Progenitor cell of endocrine pancreas (in vitro differentiated cells): ENCODE measurements at places on chromosomes 6 and 20. TPM values are rescaled to one million over a fixed set of nuclear protein-coding genes. Genes with fewer than 3 reads are reported as not detected.

DNA sequence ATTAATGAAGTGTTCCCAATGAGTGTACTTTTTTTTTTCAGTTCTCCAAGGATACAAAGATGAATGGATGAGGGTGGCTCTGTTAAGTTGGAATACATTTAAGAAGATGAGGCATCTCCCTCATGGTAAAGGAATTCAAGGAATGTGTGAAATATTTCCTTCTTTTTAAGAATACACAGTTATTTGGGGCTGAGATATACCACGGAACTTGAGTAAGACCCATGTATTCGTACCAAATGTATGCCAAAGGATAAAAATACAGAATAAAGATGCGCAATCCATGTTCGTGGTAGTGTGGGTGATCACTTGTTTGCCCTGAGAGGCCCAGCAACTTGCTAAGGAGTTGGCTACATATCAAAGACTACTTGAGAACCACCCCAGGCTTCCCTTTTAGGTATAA is 164.2 kb upstream of the TCF21 start:
- DNase-seq: no peak
- no peak overlapping the region for H3K27ac ChIP-seq
- H3K27me3 ChIP-seq: no peaks in the 10 kb centered on the region

- H3K27ac ChIP-seq: no peak overlapping the region
- peaks cover 16% of the 10 kb centered on the region for H3K4me1 ChIP-seq
- no peak for DNase-seq
- no peaks in the 10 kb centered on the region for H3K27me3 ChIP-seq
- no peak overlapping the region for H3K4me3 ChIP-seq
- H3K36me3 ChIP-seq: no peaks in the 10 kb centered on the region
Observed at GRCh38 chr20:19275038-19275629, 62.7 kb downstream of the SLC24A3 start.

DNA sequence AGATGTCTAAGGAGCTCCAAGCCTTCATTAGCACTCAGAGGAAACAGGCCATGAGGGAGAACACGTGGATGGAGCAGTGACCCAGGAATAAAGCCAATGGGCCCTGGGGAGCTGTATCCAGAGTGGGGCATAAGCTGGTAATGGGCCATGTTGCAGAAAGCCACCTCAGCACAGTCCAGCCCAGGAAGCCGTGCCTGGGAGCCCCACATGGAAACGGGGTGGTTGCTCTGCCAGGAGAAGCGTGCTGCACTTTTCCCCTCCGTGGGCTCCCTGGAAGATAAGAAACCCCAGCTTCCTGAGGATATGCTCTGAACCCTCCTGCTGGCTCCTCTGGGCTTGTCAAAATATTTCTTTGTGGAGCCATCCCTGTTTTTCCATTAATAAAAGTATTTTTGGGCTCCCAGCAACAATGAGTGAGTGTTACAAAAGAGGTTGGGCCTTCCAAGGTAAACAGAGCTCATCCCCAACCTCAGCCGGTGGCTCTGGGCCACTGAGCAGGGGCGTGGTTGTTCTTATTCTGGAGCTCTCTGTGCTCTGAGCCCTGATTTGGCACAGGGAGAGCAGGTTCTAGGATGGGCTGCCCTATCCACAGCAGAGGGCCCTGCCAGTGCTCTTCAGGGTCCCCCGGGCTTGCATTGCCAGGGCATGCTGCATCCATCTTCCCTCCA is 31.2 kb upstream of the NFATC2 start:
- no peaks in the 10 kb centered on the region for H3K36me3 ChIP-seq
- H3K27ac ChIP-seq: no peak overlapping the region
- H3K4me1 ChIP-seq: no peaks in the 10 kb centered on the region
- peaks cover 23% of the 10 kb centered on the region for H3K27me3 ChIP-seq
- H3K4me3 ChIP-seq: no peak overlapping the region
- DNase-seq: no peak

- no peak overlapping the region for H3K4me3 ChIP-seq
- peaks cover 25% of the 10 kb centered on the region for H3K4me1 ChIP-seq
- no peak overlapping the region for H3K27ac ChIP-seq
- DNase-seq: no peak
- H3K36me3 ChIP-seq: peaks cover 3% of the 10 kb centered on the region
- H3K27me3 ChIP-seq: no peaks in the 10 kb centered on the region
Observed at GRCh38 chr6:149368065-149368464, 32.0 kb upstream of the SUMO4 start.

- H3K27me3 ChIP-seq: peaks cover 35% of the 10 kb centered on the region
- H3K27ac ChIP-seq: no peak overlapping the region
- no peak for DNase-seq
- H3K36me3 ChIP-seq: no peaks in the 10 kb centered on the region
- H3K4me3 ChIP-seq: no peak overlapping the region
Observed at GRCh38 chr20:25046736-25047666, 10.9 kb downstream of the ACSS1 start.

DNA sequence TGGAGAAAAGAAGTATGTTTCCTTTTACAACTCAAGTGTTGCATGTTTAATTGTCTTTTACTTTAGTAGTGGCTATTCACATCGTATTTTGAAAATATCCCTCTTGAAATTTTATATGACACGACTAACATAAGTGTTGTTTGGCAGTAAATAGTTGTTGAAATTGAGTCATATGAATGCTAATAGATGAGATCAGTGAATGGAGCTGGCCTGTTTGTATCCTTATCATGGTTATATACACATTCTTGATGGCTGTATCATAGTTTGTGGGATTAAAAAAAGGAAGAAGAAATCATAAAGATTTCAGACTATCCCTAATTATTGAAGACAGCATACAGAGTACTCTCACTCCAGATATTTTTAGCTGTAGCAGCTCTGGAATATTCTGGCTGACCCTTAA is 8.2 kb upstream of the RAE1 start:
- DNase-seq: no peak
- no peaks in the 10 kb centered on the region for H3K4me1 ChIP-seq
- H3K27ac ChIP-seq: no peak overlapping the region
- H3K4me3 ChIP-seq: no peak overlapping the region
- H3K36me3 ChIP-seq: no peaks in the 10 kb centered on the region

- no peaks in the 10 kb centered on the region for H3K4me1 ChIP-seq
- no peaks in the 10 kb centered on the region for H3K27me3 ChIP-seq
- DNase-seq: no peak
- H3K4me3 ChIP-seq: no peak overlapping the region
Observed at GRCh38 chr6:155040901-155041650, 46.0 kb downstream of the TIAM2 start.

- H3K4me1 ChIP-seq: peaks cover 4% of the 10 kb centered on the region
- DNase-seq: no peak
- H3K36me3 ChIP-seq: no peaks in the 10 kb centered on the region
- peaks cover 92% of the 10 kb centered on the region for H3K27me3 ChIP-seq
- peak overlapping the region; percentile 63 for H3K4me3 ChIP-seq
- H3K27ac ChIP-seq: no peak overlapping the region
Observed at GRCh38 chr6:37535759-37536490, 36.2 kb upstream of the CCDC167 start.

DNA sequence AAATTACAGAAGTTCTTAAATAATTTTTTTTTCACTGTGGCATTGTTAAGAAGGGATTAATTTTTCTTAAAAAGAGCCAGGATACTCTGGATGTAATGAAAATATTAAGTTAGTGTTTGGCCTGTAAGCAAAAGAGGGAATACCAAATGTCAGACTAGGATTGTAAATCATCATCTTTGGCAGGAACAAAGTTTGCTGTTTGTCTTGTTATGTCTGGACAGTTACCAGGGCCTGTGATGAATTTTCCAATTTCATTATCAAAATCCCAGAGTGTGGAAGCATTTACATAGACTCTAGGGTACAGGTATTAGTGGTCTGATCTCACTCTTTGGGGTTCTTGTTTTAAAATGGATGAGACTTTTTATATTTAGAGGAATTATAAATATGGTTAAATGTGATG is 26.1 kb downstream of the CEP57L1 start:
- DNase-seq: no peak
- no peaks in the 10 kb centered on the region for H3K27me3 ChIP-seq
- H3K27ac ChIP-seq: no peak overlapping the region
- H3K36me3 ChIP-seq: no peaks in the 10 kb centered on the region
- H3K4me3 ChIP-seq: no peak overlapping the region
- peaks cover 3% of the 10 kb centered on the region for H3K4me1 ChIP-seq

TBC1D20 gene
- total RNA-seq: 30.3 and 33.2 TPM in 2 replicates

DPPA5 gene
- not detected in 2 replicates for total RNA-seq

PRL gene
- total RNA-seq: not detected in 2 replicates

CUL7 gene
- 58.9 and 60.9 TPM in 2 replicates for total RNA-seq

OSBPL2 gene
- 56.7 and 57.4 TPM in 2 replicates for total RNA-seq

NFKBIL1 gene
- 26.4 and 28.7 TPM in 2 replicates for total RNA-seq

MYLK4 gene
- 0.60 and 0.80 TPM in 2 replicates for total RNA-seq

PAK5 gene
- total RNA-seq: 9.7 and 12.2 TPM in 2 replicates

TNXB gene
- total RNA-seq: 10.3 and 14.6 TPM in 2 replicates

SLC22A7 gene
- not detected in 2 replicates for total RNA-seq

TMEM63B gene
- total RNA-seq: 69.1 and 72.3 TPM in 2 replicates

SIGLEC1 gene
- not detected in 2 replicates for total RNA-seq

FRK gene
- 8.6 and 8.8 TPM in 2 replicates for total RNA-seq
